Right ventricle myocardium inferior (tissue), 1 donor: ENCODE measurements at places on chromosomes 11 and 22. TPM values are rescaled to one million over a fixed set of nuclear protein-coding genes. Genes with fewer than 3 reads are reported as not detected.
A peak's percentile ranks its signal among the peaks of the same experiment; 100 is the strongest.

GRCh38 chr11:36622431-36623136, 24.5 kb upstream of the RAG2 start:
- DNase-seq, result no peak

- no peak for DNase-seq
Measured at GRCh38 chr22:30506507-30506968, 1.0 kb upstream of the SEC14L4 start.

GRCh38 chr11:117072517-117073461, 25.4 kb downstream of the SIK3 start:
- DNase-seq, result no peak

DNA sequence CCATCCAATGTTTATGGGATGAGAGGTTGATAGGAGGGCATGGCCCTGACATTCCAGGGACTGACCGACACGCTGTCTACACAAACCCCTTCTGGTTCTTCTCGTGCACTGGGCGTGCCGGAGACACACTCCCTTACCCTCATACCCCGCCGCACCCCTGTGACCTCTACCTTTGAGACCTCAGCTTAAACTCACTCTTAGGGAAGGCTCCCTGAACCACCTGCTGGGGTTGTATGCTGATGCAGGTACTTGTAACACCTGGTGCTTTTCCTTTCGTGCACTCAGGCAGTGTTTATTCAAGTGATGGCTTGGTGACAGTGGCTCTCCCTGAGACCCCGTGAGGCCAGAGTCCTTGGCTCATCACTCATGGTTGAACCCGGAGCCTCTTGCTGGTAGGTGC, 12.0 kb downstream of the PPARA start:
- no peak for DNase-seq

The KDM4E gene
- not detected for total RNA-seq

GRCh38 chr22:19419464-19420178, 11.9 kb downstream of the HIRA start:
- DNase-seq, result no peak

DNA sequence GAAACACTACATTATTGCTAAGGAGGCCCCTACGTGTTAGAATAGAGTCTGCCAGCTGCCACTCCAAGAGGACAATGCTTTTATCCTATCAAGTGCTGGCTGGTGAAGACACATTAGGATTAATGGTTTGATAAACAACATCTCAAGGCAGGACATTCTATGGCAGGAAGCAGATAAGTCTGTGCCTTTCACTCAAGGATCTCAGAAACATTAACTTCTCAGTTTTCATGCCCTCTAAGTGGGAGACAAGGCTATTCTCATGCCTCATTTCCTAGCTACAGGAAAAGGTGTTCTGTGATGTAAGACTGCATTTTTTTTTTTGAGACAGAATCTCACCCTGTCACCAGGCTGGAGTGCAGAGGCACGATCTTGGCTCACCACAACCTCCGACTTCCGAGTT, 23.5 kb upstream of the TIMP3 start:
- DNase-seq, result no peak

The FAT3 gene
- total RNA-seq, result 0.03 TPM

DNA sequence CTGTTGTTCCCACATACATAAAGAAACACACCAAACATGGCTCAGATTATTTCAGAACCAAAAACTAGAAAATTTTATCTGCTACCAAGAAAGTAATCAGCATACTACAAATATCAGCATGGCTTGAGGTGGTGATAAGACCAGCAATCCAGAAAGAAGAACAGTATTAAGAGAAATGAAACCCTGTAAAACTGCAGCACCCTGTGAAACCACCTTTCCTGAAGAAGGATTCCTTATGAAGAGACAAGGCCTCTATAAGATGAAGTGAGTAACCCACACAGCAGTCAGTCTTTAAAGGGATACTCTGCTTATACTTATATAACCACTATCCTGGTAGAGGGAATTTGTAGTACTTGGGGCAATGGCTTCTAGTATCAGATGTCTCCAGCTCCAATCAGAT, 49.9 kb downstream of the RSF1 start:
- DNase-seq, result no peak

The RAB38 gene
- 0.70 TPM for total RNA-seq

DNA sequence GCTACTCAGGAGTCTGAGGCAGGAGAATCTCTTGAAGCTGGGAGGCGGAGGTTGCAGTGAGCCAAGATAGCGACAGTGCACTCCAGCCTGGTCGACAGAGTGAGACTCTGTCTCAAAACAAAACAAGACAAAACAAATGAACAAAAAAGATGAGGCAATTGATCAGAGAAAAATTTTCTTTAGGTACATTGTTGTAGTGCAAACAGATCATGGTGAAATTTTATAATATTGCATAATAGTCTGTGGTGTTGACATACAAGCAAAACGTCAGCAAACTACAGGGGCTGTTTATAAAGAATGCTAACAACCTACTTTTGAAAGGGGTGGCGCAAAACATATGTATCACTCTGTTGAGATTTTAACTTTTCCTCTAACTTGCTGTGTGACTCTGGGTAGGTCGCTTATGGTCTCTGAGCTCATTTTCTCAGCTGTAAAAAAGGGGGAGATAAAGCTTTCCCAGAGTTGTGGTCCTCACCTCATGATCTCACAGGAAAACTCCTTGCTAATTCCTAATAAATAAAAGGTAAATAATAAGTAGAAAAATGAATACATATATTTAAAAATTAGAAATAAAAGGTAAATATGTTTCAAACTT, 64.8 kb upstream of the NUP160 start:
- DNase-seq, result no peak

The MAJIN gene
- not detected for total RNA-seq

DNA sequence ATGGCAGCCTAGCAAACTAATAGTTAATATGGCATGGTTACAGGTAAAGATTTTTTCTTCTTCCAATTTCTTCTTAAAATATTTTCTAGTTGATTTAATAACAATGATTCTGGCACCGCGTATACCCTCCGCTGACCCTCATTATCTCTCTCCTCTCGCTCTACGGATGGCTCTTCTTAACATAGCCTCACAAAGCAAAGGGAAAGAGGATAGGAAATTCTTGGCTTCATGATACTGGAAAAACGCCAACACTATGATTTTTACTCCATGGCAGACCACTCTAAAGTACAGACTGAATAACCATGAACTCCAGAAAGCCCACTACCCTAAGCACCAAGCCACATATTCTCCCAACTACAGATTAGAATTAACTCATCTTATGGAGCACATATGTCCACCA, 6.1 kb downstream of the PI4KA start:
- DNase-seq, result no peak

- no peak for DNase-seq
Measured at GRCh38 chr11:33588056-33588455, 112.6 kb downstream of the C11orf91 start.

GRCh38 chr11:1776944-1777715, 13.4 kb upstream of the CTSD start:
- no peak for DNase-seq

GRCh38 chr22:25110596-25110845, 89.1 kb upstream of the CRYBB3 start:
- DNase-seq, result no peak

The PRG3 gene
- total RNA-seq, result not detected

The HTR3B gene
- total RNA-seq, result not detected

GRCh38 chr11:84865257-84865656, 761.9 kb downstream of the DLG2 start:
- DNase-seq, result no peak

The CNTF gene
- total RNA-seq, result 0.70 TPM

DNA sequence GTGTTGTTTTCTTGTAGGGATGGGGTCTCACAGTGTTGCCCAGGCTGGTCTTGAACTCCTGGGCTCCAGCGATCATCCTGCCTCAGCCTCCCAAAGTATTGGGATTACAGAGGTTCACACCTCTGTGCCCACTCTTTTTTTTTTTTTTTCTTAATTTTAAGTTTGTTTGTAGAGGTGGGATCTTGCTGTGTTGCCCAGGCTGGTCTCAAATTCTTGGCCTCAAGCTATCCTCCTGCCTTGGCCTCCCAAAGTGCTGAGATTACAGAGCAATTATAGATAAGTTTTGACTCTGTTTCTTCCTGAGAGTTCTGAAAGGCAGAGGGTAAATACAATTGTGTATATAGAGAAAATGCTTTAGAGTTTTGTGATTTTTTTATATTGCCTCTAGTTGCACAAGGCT, 160.4 kb downstream of the TEAD1 start:
- DNase-seq, result no peak

DNA sequence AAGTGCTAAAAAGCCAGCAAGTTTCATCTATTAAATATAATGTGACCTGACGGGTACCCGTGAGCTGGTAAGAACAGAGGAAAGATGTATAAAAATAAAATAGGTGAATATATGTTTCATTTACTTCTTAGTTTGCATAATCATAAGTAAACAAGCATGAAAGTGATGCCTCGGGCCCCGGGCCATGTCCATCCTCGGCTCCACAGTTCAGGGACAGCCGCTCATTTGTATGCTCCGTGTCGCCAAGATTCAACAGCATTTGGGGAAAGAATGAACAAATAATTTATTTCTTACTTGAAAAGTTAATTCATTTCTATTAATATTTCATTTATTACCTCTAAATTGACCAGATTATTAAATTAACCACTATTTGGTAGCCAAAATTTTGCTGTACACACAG, 251.8 kb downstream of the NTM start:
- no peak for DNase-seq

The TRIM64C gene
- total RNA-seq, result not detected

The ESAM gene
- 43.1 TPM for total RNA-seq

The TYR gene
- not detected for total RNA-seq

DNA sequence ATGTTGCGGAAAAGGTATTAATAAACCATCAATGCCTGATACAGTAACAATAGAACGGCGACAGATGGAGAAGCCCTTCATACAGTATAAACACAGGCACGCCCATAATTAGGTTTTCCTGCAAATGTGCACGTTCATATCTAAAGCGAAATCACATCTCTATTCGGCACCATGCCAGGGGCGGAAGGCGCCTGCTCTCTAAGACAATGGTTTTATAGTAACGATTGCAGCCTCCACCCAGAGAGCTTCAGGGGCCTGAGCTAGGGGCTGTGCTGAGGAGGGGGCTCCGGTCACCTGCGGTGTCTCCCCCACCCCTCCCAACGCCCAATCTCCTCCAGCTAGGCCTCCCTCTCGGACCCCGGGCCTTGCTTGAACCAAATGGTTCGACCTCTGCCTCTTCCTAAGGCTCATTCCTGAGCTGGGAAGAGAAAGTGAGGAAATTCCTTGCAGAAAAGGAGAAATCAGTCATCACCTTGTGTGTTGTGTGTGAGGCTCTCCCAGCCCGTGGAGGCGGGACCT, 9.6 kb downstream of the KRTAP5-5 start:
- peak; percentile 71 for DNase-seq

GRCh38 chr11:45745065-45745811, 59.7 kb upstream of the SLC35C1 start:
- DNase-seq, result peak; percentile 86

DNA sequence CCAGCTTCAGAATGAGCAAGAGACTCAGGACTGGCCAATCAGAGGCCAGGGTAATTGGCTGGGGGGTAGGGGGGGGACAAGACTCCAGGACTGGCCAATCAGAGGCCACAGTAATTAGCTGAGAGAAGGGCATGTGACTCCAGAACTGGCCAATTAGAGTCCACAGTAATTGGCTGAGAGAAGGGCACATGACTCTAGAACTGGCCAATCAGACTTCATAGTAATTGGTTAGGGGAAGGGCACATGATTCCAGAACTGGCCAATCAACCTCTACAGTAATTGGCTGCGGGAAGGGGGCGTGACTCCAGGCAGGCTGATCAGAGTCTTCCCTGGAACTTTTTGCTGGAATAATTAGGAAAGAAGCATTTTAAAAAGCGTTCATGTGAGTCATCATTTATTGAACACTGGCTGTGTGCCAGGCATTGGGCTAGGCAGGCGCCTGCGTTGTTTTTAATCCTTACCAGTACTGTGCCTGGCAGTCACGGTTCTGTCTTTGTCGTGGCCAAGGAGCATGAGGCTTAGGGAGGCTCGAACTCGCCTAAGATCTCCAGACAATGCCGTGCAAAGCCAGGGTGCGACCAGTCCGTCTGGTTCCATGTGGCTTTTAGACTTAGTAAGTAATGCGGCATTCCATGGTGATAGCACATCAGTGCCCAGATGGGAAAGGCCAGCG, 508.1 kb downstream of the TBC1D22A start:
- DNase-seq, result no peak

DNA sequence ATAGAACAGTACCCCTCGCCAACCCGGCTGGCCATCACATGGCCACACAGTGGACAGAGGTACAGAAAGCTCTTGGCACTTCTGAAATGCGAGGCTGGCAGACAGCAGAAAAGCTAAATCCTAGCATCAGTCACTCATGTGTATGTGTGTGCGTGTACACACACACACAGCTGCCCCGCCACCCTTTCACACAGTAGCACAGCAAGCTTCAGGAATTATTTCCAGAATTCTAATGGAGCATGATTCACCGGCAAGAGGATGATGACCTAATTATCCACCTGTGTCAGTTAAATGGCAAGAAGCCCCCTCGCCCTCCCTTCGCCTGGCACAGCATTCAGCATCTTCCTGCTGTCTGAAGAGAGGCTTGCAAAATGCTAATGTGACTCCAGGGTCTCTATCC, 336.0 kb downstream of the SHANK2 start:
- no peak for DNase-seq
